Activated T-cell treated with anti-CD3 and anti-CD28 coated beads for 4 hours (primary cell): ENCODE measurements at places on chromosomes 7 and 10.

DNA sequence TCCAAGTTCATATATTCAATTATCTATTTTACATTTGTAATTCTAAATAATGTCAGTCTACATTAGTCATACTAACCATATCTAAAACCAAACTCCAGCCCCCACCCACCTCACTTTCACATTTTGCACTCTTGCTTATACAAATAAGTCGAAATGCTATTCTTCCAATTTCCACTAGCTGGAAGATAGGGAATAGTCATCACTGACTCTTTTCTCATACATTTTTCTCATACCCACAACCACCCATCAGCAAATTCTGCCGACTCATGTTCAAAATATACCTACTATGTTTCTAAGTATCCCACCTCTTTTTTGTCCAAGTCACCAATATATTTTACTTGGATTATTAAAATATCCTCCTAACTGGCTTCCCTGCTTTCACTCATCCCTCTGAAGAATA is 93.2 kb upstream of the DGKB start:
- DNase-seq: no peak

- DNase-seq: no peak
These were observed 924.9 kb upstream of the ZNF722 start for GRCh38 chr7:63073736-63074135.

GRCh38 chr10:60082744-60083344 is 176.5 kb upstream of the CCDC6 start:
- DNase-seq: no peak

DNA sequence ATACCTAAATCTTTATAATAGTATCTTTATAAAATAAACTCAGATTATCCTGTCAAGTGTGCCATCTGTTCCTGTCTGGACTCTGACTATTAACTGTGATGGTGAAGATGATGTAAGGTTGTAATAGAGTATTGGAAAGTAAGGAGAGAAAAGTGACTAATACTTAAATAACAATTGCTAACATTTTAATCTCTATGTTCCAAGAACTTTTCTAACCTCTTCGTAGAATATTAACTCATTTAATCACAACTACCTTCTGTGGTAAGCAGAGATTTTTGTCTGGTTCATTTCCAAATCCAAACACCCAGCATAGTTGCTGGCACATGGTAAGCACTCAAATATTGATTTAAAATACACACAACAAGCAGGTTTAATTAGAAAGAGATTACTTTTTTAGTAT is 2.5 kb downstream of the TNPO3 start:
- no peak for DNase-seq

DNA sequence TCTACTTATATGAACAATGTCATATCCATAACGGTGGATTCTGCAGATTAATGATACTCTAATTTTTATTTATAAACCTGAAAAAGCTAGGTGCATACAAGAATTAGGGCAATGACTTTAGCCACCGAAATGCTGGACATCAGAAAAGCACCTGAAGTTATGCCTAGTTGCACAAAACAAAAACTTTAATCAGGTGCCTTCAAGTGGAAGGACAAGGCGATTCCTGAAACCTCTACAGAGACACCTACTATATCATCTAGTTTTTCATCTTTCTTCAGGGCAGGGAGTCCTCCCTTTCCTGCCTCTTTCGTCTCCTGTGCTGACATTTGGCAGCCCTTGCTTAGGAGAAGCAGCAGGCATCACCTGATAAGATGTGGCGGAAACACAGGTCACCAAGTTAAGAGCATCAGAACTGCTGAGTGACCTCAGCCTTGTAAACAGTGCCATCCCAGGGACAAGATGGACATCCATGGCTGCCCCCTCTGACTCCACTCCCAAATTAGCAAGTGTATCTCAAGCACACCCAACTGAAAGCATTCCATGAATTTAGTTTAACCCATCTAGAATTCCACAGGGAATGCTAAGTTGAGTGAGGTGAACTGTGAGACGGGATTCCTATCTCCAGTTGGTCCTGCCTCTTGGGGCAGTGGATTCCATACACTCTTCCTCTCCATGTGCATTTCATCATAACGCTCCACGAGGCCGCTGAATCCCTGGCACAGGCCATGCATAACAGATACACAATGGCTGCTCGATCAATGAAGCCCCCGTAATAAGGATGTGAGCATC is 5.8 kb downstream of the ITPRIP start:
- no peak for DNase-seq

- no peak for DNase-seq
These were observed 6.5 kb downstream of the SGPL1 start for GRCh38 chr10:70822076-70822820.

GRCh38 chr7:80918399-80918798 is 452 bp downstream of the SEMA3C start:
- DNase-seq: no peak

- peak; percentile 35 for DNase-seq
These were observed 2.1 kb downstream of the ADD3 start for GRCh38 chr10:110009736-110010475.
